CD14-positive monocyte (primary cell): ENCODE measurements at places on chromosomes 16 and 17.
A peak's percentile ranks its signal among the peaks of the same experiment; 100 is the strongest.

DNA sequence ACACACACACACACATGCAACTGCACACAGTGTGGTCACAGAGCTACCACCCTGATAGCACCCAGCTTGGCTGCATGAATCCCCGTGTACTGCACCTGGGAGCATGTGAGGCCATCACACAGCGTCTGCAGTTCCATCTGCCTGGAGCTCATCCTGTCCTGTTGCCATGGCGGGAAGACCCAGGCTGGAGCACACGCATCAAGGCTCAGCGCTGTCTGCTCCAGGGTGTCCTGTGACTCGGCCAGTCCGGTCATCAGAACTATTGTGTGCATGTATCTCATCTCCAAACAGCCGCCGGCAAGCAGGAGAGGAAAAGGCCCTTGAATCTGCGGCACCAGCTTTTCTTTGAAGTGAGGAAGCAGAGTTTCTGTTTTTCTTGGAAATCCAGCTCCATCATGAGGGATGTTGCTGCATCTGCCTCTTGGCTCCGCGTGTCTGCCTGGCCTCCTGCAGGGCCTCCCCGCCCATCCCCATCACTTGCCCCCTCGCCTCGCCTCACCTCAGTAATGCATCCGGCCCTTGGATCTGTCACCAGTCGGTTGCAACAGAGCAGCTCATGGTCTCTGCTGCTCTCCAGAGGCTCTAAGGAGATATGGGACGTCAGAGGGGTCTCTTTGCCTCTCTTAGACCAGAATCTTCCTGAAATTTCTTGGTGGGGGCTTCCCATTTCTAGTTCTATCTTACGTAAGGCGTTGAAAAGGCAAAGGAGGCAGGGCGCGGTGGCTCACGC, 23.7 kb downstream of the CACNG4 start:
- no peak for DNase-seq

GRCh38 chr16:80948886-80949493, 57.7 kb downstream of the CMC2 start:
- DNase-seq: peak; percentile 1

GRCh38 chr16:21222495-21223337, 10.8 kb upstream of the ANKS4B start:
- no peak for DNase-seq

DNA sequence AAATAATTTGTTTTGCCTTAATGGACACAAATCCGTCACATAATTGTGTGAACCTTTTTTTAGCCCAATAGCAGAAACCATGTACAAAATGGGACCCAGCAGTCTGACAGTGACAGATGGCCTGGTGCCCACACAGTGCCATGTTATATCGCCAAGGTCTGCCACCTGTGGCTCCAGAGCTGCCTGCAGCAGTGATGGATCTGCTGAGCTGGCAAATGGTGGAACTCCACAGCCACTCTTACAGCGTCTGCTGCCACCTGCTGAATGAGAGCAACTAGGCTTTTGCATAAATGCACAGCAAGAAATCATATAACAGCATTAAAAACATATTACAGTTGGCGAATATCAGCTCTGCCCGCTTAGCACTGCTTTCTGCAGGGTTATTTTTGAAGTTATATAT, 59.4 kb downstream of the NUP93 start:
- DNase-seq: no peak

- DNase-seq: no peak
Observed at GRCh38 chr17:38925263-38925995, at the start of gene LASP1NB. TSS of gene LASP1NB (plus strand) at chr17:38925614.

DNA sequence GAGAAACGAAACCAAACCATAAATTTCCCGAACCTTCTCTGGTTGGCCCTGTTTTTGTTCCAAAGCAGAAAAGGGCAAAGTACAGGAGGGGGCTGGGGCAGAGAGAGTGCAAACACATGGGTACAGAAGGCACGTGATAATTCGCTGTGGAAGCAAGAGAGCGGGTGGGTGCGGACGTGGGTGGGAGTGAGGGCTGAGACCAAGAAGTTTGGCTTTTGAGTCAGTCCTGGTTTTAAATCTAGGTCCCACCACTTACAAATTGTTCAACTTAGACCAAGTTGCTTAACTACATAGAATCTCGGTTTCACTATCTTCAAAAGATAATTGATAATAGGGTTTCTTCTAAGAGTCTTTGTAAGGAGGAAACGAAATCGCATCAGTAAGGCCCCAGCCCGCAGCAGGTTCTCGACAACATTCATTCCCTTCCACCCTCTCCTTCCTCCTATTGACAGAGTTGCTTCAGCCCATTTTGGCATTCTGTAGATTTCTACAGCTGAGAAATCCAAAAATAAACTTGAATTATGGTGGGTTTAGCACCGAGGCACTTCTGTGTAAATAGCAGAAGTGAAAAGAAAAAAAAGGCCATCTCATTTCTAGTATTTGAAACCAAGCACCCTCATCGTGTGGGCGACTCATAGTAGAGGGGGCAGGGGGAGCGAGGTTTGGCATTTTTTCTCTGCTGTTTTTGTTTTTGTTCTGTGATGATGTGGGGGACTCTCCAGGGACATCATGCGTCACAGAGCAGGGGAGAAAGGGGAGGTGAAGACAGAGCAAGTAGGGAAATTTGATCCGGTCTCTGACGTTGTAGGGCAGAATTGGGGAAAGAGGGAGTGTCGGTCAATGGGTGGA, 33.6 kb upstream of the CCR7 start:
- DNase-seq: no peak

DNA sequence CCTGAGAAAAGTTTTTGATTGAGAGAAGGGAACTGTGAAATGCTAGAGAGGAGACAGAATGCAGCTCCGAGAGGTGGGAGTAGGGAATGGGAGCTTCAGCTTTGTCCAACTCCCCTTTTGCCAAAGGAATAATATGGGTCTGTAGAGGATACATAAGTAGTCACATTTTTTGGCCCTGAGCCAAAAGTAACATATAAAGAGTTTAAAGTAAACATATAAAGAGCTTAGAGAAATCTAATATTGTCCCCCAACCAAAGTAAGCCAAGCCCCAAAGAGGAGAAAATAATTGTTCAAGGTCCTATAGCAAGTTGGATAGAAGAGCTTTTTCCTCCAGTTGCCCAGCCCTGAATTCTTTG, 215.1 kb downstream of the TMEM114 start:
- DNase-seq: no peak

GRCh38 chr16:84989749-84990620, 21.4 kb downstream of the ZDHHC7 start:
- no peak for DNase-seq

GRCh38 chr16:1439058-1439698, 5.2 kb downstream of the CCDC154 start:
- no peak for DNase-seq

- peak; percentile 61 for DNase-seq
Observed at GRCh38 chr17:80008383-80008840, 27.3 kb downstream of the TBC1D16 start.

GRCh38 chr16:7324321-7324720, 8.3 kb upstream of the RBFOX1 start:
- DNase-seq: no peak

DNA sequence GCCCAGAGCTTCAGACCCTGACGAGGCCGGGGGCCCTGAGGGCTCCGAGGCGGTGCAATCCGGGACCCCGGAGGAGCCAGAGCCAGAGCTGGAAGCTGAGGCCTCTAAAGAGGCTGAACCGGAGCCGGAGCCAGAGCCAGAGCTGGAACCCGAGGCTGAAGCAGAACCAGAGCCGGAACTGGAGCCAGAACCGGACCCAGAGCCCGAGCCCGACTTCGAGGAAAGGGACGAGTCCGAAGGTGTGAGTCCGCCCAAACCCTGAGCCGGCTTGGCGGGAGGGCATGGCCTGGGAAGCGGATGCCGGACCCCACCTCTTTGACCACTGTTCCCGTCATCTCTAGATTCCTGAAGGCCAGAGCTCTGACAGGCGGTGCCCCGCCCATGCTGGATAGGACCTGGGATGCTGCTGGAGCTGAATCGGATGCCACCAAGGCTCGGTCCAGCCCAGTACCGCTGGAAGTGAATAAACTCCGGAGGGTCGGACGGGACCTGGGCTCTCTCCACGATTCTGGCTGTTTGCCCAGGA, 4.4 kb downstream of the NOL3 start:
- no peak for DNase-seq

DNA sequence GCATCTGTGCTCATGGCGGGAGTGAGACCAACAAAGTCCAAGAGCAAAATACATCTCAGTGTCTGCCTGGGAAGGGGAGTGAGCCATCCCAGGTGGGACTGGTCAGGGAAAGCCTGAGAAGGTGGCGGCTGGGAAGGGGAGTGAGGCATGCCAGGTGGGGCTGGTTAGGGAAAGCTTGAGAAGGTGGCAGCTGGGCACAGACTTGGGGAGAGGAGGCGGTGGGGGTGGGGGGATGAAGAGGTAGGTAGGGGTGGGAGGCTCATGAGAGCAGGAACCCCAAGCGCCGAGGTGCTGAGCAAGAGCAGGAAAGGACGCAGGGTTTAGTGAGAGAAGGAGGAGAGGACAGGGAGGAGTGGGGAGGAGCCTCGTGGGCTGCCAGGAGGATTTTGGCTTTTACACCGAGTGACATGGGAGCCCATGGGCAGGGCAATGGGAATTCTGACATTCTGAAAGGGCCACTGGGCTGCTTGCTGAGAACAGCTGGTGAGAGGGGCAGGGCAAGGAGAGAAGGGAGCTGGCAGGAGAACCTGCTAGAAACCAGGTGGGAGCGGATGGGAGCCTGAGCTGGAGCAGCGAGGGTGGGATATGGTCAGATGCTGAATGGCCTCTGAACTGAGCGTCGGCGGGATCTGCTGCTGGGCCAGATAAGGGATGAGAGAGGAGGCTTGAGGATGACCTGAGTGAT, 256.1 kb upstream of the RPL38 start:
- no peak for DNase-seq

- no peak for DNase-seq
Observed at GRCh38 chr17:20077978-20078685, 69.0 kb downstream of the SPECC1 start.

DNA sequence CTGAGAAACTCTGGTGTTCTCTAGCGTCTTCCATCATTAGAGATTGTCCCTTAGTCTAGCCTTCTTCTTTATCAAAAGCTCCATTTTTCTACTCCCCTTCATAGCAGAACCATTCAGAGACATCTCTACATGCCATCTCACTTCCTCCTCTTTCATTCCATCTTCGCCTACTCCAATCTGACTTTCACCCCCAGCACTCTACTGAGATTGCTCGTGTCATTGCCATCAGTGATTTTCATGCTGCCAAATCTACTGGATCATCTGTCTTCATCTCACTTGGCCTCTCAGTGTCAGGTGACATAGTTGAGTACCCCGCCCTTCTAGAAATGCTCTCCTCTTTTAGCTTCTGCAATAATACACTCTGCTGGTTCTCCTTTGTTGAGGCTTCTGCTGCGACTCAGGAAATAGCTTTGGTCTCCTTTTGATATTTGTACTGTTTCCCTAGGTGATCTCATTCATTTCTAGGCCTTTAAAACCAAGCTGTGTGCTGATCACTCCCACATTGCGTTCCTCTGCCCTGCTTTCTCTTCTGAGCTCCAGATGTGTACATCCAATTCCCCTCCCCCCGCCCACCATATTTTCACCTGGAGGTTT, 119.1 kb downstream of the FTO start:
- no peak for DNase-seq

GRCh38 chr17:7818746-7819645, 15.0 kb upstream of the KDM6B start:
- DNase-seq: no peak

DNA sequence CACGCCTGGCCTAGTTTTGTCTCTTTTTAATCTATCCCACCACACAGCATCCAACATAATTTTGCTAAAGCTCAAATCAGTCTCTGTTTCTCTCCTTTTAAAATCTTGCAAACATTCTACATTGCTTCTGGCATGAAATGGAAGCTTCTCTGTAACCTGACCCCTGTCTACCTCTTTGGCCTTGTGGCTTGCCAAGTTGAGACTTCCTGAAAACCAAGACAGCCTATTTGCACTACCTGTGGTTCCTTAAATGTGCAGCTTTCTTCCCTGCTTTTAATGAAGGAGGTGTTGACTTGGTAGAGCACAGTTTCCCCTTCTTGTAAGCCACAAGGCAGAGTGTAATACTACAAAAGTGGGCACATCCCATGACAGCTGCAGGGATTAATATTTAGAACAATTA, 6.0 kb upstream of the CCL3 start:
- no peak for DNase-seq
